ENCODE measurements at places on chromosomes 13 and 19. TPM values are rescaled to one million over a fixed set of nuclear protein-coding genes. Genes with fewer than 3 reads are reported as not detected.

DNA sequence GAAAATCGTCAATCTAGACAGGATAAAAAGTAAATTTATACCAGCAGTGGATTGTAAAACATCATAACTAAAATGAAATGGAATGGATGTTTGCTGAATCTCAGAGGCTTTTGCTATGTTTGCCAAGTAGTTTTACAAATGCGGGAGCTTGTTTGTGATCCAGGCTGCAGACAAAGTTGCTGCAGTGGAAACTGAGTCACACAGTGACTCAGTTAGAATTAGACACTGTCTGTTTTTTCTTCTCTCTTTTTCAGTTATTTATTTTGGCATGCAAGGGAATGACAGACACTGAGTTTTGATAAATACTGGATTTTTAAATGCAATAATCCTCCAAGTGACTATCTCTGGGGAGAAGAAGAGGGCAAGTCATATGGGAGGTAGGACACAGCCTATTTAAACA, 4.6 kb upstream of the PNMA8A start:
- peak; percentile 95 for DNase-seq
- no peak overlapping the region for H3K4me3 ChIP-seq
- no peaks in the 10 kb centered on the region for H3K27me3 ChIP-seq
- peak overlapping the region; percentile 63 for H3K27ac ChIP-seq
- no peaks in the 10 kb centered on the region for H3K36me3 ChIP-seq
- H3K4me1 ChIP-seq: peaks cover 37% of the 10 kb centered on the region

Gene SELENOV
- total RNA-seq: not detected

DNA sequence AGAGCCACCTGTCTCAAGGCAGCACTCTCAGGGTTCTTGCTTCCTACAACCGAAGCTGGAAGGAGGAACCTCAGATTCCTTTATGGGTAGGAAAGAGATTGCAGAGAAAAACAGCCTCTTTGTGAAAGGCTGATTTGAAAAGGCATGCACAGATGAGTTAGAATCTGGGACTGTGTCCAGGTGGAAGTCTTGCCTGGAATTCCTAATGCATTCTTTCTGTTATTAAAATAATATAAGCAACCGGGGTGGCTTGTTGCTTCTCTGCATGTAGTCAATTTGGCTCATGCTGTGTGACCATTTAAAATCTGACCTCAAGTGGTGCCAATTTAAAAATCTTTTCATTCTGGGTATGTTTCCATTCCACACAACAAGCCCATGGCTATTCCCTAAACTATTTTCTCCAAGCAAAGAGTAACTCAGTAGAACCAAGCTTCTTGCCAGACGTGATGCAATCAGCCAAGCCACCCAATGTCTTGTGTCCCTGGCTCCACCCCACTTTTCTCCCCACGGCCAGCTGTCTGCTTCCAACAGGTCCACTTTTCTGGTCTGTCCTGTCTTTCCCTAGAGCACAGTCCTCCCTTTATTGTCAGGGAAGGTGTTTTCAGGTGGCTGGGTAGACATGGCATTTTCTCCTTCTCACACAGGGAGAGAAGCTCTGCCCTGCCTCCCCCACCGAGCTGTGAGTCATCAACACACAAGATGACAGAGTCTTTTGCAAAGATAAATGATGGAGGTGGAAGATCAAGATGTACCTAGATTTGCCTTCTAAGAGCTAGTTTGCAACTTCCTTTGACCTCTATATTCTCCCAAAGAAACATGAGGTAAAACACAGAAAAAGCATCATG, 394.3 kb downstream of the FOXO1 start:
- peak overlapping the region; percentile 31 for H3K4me3 ChIP-seq
- peak; percentile 69 for DNase-seq
- peaks cover 33% of the 10 kb centered on the region for H3K4me1 ChIP-seq
- no peaks in the 10 kb centered on the region for H3K27me3 ChIP-seq
- H3K27ac ChIP-seq: peak overlapping the region; percentile 90

DNA sequence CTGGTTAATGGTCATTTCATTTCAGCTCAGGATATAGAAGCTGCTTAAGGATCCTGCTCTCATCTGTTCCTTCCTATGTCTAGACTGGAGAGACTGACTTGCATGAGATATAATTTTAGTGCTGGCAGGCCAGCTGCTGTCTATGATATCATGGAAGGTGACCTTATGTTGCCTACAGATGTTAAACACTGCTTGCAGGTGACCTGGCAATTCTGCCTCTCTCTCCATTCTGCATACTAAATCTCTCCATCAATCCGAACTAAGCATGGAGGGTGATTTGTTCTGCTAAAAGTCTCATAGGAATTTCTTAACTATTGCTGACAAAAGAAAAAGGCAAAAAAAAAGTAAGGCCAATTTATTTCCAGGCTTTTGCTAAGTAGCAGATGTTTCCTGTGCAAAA, 81.0 kb downstream of the CCNA1 start:
- H3K4me3 ChIP-seq: no peak overlapping the region
- no peak overlapping the region for H3K27ac ChIP-seq
- H3K4me1 ChIP-seq: no peaks in the 10 kb centered on the region
- H3K27me3 ChIP-seq: no peaks in the 10 kb centered on the region
- no peak for DNase-seq

DNA sequence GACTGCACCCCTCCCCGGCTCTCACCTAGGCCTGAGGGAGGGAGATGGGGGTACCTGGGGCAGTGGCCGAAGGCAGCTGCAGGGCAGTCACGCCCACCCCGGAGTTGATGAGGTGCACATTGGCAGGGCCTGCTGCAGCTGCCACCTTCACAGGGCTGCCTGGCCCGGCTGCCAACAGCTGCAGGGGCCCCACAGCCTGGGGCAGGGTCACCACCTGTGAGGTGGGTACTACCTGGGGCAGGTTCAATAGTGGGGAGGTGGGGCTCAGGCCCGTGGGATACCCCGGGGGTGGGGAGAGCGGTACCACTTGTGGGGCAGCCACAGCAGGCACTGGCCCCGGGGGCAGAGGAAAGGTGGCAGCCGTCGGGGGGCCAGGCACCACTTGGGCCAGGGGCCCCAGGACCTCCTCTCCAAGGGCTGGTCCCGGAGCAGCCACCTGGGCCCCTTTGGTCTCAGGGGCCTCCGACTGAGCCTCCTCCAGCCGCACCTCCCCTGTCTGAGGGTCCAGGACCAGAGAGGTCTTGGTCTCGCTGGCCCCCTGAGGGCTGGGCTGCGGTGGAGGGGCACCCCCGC, 2.7 kb downstream of the SIX5 start:
- peaks cover 3% of the 10 kb centered on the region for H3K36me3 ChIP-seq
- peaks cover 23% of the 10 kb centered on the region for H3K4me1 ChIP-seq
- H3K4me3 ChIP-seq: peak overlapping the region; percentile 76
- no peaks in the 10 kb centered on the region for H3K27me3 ChIP-seq
- DNase-seq: no peak
- peak overlapping the region; percentile 79 for H3K27ac ChIP-seq

DNA sequence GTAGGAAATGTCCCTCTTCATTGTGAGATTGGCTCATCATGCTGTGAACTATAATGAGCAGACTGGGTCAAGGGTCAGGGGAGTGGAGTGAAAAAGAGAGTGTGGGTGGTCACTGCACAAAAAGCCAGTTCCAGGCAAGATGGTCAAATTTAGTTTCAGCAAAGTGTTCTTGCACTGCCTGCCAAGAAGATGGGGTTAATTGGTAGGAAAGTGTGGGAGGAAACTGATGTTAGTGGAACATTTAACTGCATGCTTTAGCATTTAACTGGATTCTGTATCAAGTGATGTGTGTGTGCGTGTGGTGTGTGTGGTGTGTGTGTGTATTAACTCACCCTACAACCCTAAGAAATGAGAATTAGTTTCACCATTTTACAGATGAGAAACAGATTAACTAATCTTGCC, 131.6 kb downstream of the COG6 start:
- H3K27me3 ChIP-seq: no peaks in the 10 kb centered on the region
- no peak for DNase-seq
- no peak overlapping the region for H3K4me3 ChIP-seq
- no peak overlapping the region for H3K27ac ChIP-seq
- H3K36me3 ChIP-seq: no peaks in the 10 kb centered on the region
- H3K4me1 ChIP-seq: peaks cover 6% of the 10 kb centered on the region

GRCh38 chr13:46126552-46127357, 21.9 kb upstream of the CPB2 start:
- H3K4me3 ChIP-seq: no peak overlapping the region
- no peak overlapping the region for H3K27ac ChIP-seq
- no peaks in the 10 kb centered on the region for H3K4me1 ChIP-seq
- peaks cover 47% of the 10 kb centered on the region for H3K27me3 ChIP-seq
- H3K36me3 ChIP-seq: no peaks in the 10 kb centered on the region
- DNase-seq: peak; percentile 87

Gene PLK5
- total RNA-seq: under 0.01 TPM

Gene EEF1AKMT1
- total RNA-seq: 8.3 TPM

DNA sequence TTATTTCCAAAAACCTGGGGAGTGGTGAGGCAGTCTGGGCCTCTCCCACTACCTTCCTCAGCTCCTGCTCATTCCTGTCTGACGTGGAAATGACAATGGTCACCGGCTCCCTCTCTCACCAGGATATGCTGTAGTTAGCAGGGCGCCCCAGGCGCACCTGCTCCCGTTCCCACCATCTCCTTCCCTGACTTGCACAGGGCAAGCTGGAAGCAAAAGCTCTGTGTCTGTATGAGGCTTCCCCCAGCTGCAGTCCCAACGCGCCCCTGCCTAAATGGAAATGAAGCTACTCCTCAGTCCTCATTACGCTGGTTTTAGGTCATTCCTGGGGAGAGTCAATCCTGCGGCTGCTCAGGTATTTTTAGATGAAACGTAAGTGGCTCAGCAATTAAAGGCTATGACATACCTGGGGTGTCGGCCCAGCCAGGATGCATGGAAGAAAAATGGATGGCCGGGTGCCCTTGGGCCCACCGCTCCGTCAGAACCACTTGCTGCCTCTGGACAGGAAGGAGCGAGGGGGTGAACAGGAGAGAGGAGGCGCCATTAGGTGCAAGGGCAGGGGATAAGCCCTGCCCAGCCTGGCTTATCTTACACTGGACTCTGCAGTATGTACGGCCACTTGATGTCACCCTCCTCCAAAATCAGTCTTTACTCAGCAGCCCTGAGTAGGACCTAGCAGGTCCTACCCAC, 32.4 kb downstream of the DHRS12 start:
- H3K27me3 ChIP-seq: peaks cover 6% of the 10 kb centered on the region
- no peak overlapping the region for H3K4me3 ChIP-seq
- DNase-seq: peak; percentile 46
- peaks cover 9% of the 10 kb centered on the region for H3K36me3 ChIP-seq
- H3K4me1 ChIP-seq: no peaks in the 10 kb centered on the region

DNA sequence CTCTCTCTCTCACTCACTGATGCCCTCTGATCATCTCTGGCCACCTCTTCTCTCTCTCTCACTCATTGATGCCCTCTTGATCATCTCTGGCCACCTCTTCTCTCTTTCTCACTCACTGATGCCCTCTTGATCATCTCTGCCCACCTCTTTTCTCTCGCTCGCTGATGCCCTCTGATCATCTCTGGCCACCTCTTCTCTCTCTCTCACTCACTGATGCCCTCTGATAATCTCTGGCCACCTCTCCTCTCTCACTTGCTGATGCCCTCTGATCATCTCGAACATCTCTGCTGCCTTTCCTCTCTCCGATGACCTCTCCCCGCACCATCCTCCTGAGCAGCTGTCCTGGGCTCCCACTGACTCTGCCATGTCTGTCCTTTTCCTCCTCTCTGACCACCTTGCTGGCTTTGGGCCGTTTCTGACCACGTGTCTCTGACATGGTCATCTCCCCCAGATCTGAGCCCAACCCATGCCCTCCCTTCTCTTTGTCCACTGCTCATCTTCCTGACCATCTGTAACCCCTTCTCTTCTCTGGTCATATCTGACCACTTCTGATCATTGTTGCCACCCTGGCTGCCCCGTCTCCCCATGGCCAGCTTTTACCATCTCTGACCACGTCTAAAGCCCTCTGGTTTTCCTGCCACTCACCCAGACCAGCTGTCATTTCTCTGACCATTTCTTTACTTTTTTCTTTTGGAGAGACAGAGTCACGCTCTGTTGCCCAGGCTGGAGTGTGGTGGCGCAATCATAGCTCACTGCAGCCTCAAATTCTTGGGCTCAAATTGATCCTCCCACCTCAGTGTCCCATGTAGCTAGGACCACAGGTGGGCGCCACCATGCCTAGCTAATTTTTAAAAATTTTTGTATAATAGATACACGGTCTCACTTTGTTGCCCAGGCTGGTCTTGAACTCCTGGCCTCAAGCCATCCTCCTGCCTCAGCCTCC, 2.4 kb downstream of the LRFN3 start:
- peak; percentile 79 for DNase-seq
- peaks cover 22% of the 10 kb centered on the region for H3K4me1 ChIP-seq
- H3K4me3 ChIP-seq: no peak overlapping the region

Gene CYP4F2
- total RNA-seq: not detected

- H3K4me1 ChIP-seq: peaks cover 27% of the 10 kb centered on the region
- H3K4me3 ChIP-seq: peak overlapping the region; percentile 88
- H3K27me3 ChIP-seq: no peaks in the 10 kb centered on the region
These were observed 720 bp upstream of the HNRNPL start for GRCh38 chr19:38850436-38850975.

- peaks cover 3% of the 10 kb centered on the region for H3K4me1 ChIP-seq
- no peaks in the 10 kb centered on the region for H3K27me3 ChIP-seq
- no peak overlapping the region for H3K27ac ChIP-seq
- peaks cover 29% of the 10 kb centered on the region for H3K36me3 ChIP-seq
- H3K4me3 ChIP-seq: no peak overlapping the region
These were observed 5.4 kb downstream of the TFDP1 start for GRCh38 chr13:113589961-113590339.

Gene PLIN5
- total RNA-seq: not detected

Gene SYNGR4
- total RNA-seq: not detected

GRCh38 chr13:112668924-112669323, 20.9 kb upstream of the ATP11A start:
- H3K4me3 ChIP-seq: no peak overlapping the region
- DNase-seq: peak; percentile 68
- H3K4me1 ChIP-seq: no peaks in the 10 kb centered on the region
- H3K27me3 ChIP-seq: peaks cover 3% of the 10 kb centered on the region
- no peaks in the 10 kb centered on the region for H3K36me3 ChIP-seq

- no peak overlapping the region for H3K4me3 ChIP-seq
- no peak for DNase-seq
- peaks cover 18% of the 10 kb centered on the region for H3K36me3 ChIP-seq
These were observed 37.0 kb upstream of the EEF1AKMT1 start for GRCh38 chr13:20810808-20811207.

- H3K27me3 ChIP-seq: no peaks in the 10 kb centered on the region
- no peak for DNase-seq
- no peaks in the 10 kb centered on the region for H3K4me1 ChIP-seq
- no peak overlapping the region for H3K4me3 ChIP-seq
These were observed 31.8 kb upstream of the PSG9 start for GRCh38 chr19:43300876-43301765.

Gene NECTIN2
- 38.9 TPM for total RNA-seq

GRCh38 chr13:27403203-27403678, 21.2 kb upstream of the GTF3A start:
- H3K36me3 ChIP-seq: no peaks in the 10 kb centered on the region
- peak overlapping the region; percentile 42 for H3K27ac ChIP-seq
- H3K4me1 ChIP-seq: peaks cover 16% of the 10 kb centered on the region
- peak; percentile 85 for DNase-seq
- no peak overlapping the region for H3K4me3 ChIP-seq

GRCh38 chr19:10551698-10552301, 8.1 kb downstream of the ATG4D start:
- no peak overlapping the region for H3K27ac ChIP-seq
- peak; percentile 91 for DNase-seq
- H3K4me1 ChIP-seq: no peaks in the 10 kb centered on the region
- H3K36me3 ChIP-seq: peaks cover 38% of the 10 kb centered on the region

Gene LMTK3
- not detected for total RNA-seq

Data from osteoblast (primary cell).